ENCODE measurements at places on chromosomes 12 and 14. TPM values are rescaled to one million over a fixed set of nuclear protein-coding genes. Genes with fewer than 3 reads are reported as not detected.

SSTR1 gene
- not detected for polyA plus RNA-seq

- no peaks in the 10 kb centered on the region for H3K27me3 ChIP-seq
- H3K27ac ChIP-seq: no peak overlapping the region
- no peaks in the 10 kb centered on the region for H3K4me1 ChIP-seq
- no peaks in the 10 kb centered on the region for H3K36me3 ChIP-seq
- H3K4me3 ChIP-seq: no peak overlapping the region
Observed at GRCh38 chr14:66701813-66702212, 193.9 kb downstream of the GPHN start.

GRCh38 chr12:12872139-12872933 is 19.0 kb upstream of the GPRC5A start:
- no peak for DNase-seq
- H3K27me3 ChIP-seq: no peaks in the 10 kb centered on the region
- H3K36me3 ChIP-seq: no peaks in the 10 kb centered on the region
- H3K4me3 ChIP-seq: no peak overlapping the region

- no peaks in the 10 kb centered on the region for H3K36me3 ChIP-seq
- DNase-seq: no peak
- no peak overlapping the region for H3K27ac ChIP-seq
- no peaks in the 10 kb centered on the region for H3K4me1 ChIP-seq
- H3K27me3 ChIP-seq: no peaks in the 10 kb centered on the region
Observed at GRCh38 chr14:38705220-38705619, 397.8 kb downstream of the SEC23A start.

PPP2R5C gene
- polyA plus RNA-seq: 257 TPM

- no peak for DNase-seq
- H3K4me1 ChIP-seq: peaks cover 10% of the 10 kb centered on the region
- H3K36me3 ChIP-seq: no peaks in the 10 kb centered on the region
- peaks cover 13% of the 10 kb centered on the region for H3K27me3 ChIP-seq
Observed at GRCh38 chr14:97036086-97036852, 239.1 kb downstream of the VRK1 start.

- DNase-seq: no peak
- no peaks in the 10 kb centered on the region for H3K4me1 ChIP-seq
- no peaks in the 10 kb centered on the region for H3K36me3 ChIP-seq
- no peak overlapping the region for H3K27ac ChIP-seq
- H3K27me3 ChIP-seq: peaks cover 2% of the 10 kb centered on the region
Observed at GRCh38 chr14:77268989-77269600, 1.9 kb downstream of the NGB start.

TUBA1B gene
- polyA plus RNA-seq: 526 TPM

DNA sequence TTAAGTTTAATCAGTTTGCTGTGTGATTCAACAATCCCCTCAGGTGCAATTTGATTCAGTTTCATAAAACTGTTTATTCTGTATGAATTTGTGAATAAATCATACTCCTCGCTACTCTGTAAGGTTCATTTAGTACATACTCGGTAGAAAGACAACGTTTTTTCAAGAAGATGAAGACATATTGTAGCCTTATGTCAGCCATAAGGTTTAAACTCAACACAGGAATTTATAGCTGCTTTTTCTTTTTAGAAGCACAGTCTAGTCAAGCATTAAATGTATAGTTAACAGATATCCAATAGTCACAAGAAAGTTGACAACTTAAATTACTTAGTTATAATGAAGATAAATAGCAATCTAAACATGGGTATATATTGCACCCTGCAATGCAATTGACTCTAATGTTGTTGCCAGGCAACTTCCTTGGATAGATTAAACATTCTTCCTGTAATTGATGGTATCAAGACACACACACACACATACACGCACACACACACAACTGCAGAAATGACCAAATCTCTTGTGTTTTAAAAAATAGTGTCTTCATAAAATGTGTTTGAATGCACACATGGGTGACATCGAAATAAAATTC is 151.5 kb upstream of the MGAT4C start:
- no peak overlapping the region for H3K4me3 ChIP-seq
- no peaks in the 10 kb centered on the region for H3K27me3 ChIP-seq
- no peak for DNase-seq
- no peaks in the 10 kb centered on the region for H3K36me3 ChIP-seq
- no peak overlapping the region for H3K27ac ChIP-seq

- no peak for DNase-seq
- no peaks in the 10 kb centered on the region for H3K36me3 ChIP-seq
- no peaks in the 10 kb centered on the region for H3K27me3 ChIP-seq
- H3K4me1 ChIP-seq: peaks cover 13% of the 10 kb centered on the region
- H3K27ac ChIP-seq: no peak overlapping the region
Observed at GRCh38 chr14:105328678-105329390, 14.3 kb downstream of the PACS2 start.

SLC35F4 gene
- not detected for polyA plus RNA-seq

OR11H6 gene
- polyA plus RNA-seq: not detected

DNA sequence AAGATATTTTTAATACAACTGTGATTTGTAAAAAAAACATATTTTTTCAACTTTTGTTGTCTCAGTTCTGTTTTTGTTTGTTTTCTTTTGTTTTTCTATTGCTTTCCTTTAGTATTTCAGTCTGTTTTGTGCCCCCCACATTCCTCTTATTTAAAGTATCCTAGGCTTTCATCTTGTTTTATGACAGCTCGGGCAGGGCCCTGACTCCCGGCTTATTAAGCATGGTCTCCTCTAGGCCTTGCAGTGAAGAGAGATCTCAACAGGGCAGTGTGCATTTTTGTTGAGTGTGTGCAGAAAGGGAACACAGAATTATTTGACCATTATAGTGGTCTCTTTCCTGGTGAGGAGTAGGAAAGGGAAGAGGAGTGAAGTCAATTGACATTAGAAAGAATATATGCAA is 110.2 kb upstream of the SLC38A4 start:
- H3K36me3 ChIP-seq: no peaks in the 10 kb centered on the region
- DNase-seq: no peak
- H3K27ac ChIP-seq: no peak overlapping the region
- H3K4me3 ChIP-seq: no peak overlapping the region
- no peaks in the 10 kb centered on the region for H3K4me1 ChIP-seq

SLC7A8 gene
- polyA plus RNA-seq: 1.0 TPM

DNA sequence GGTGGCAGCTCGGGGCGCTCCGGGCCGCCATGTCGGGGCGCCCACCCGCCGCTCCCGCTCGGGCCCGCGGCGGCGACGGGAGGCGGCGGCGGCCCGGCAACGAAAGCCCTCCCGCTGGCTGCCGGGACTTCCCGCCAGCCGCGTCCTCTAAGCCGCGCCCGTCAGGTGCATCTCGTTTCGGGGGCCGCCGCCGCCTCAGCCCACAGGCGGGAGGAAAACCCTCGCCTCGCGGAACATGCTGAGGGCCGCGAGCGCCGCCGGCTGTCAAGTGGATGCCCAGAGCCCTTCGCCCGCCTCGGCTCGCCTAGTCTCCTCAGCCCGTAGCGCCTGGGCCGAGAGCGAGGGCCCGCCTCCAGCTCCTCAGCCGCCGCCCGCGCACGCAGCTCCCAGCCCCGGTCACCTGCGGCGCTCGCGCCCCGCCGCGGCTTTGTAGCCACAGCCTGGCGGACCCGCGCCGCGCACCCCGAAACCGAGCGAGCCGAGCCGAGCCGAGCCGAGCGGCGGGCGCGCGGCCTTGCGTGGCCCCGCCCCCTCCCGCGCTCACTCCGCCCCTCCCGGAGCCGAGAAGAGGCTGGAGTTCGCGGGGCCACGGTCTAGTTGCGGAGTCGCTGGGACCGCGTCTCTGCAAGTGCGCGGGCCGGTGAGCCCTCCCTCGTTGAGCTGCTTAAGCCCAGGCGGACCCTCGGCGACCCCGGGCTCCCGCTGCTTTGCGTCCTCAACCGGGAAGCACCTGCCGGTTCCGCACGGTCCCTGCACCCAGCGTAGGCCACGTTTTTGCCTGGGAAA is at the start of gene EML5:
Gene EML5 (minus strand): TSS at position 481 of the 786 bp plus-strand sequence. CDS start 450 bp downstream, at position 31.
- H3K27ac ChIP-seq: peak within 1 kb of the TSS; percentile 55
- H3K27me3 ChIP-seq: peaks cover 18% of the 10 kb centered on the region
- peaks cover 16% of the 10 kb centered on the region for H3K4me1 ChIP-seq
- H3K4me3 ChIP-seq: peak within 1 kb of the TSS; percentile 68

- H3K27ac ChIP-seq: no peak overlapping the region
- H3K36me3 ChIP-seq: no peaks in the 10 kb centered on the region
- no peak overlapping the region for H3K4me3 ChIP-seq
Observed at GRCh38 chr14:92696366-92696765, 52.1 kb downstream of the LGMN start.
